ENCODE measurements at places on chromosomes 11 and 22.

- DNase-seq, result peak; percentile 86
Observed at GRCh38 chr22:23128269-23129108, 13.3 kb downstream of the RSPH14 start.

- DNase-seq, result no peak
Observed at GRCh38 chr11:1310772-1311468, 1.5 kb upstream of the TOLLIP start.

- DNase-seq, result no peak
Observed at GRCh38 chr11:35927682-35928081, 16.2 kb upstream of the LDLRAD3 start.

DNA sequence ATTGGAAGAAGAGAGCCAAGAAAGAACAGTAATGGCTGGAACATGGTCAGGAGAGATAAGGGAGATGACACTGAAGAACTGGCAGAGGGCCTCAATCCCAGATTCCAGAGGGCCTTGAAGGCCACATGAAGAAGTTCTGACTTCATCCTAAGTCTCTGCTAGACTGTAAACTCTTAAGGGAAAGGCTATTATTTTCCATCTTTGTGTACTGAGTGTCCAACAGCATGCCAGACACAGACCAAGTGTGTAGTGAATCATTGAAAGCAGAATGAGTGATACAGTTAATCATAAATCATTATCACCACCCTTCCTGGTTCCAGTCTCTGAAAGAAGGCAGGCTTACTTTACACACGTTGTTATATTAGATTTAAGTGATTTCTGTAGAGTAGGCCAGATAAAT lies 185.3 kb upstream of the C11orf87 start:
- DNase-seq, result no peak

DNA sequence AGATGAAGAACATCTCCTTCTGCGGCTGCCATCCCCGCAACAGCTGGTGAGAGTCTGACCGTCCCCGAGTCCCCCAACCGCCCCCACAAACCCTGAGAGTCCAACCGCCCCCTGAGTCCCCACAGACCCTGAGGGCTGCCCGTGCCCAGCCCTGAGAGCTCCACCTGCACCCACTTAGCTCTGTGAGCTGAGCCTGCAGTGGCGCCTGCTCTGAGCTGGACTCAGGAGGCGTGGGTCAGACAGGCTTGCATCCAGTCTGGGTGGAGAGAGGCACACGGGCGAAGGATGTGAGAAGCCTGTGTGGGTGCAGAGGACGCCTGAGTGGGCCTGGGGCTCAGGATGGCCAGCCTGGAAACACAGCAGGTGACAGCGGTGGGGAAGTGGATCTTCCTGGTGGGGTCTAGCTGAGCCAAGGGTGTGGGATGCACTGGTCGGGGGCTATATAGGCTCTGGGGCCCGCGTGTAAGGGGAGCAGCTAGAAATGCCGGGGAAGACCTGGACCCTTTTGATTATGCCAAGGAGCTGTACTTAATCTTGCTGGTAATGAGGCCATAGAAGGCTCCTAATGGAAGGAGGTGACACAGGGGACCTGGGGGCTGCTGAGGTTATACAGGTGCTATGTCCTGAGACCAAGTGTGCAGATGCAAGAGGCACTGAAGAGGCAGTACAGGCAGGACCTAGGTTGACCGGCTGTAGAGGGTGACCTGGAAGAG lies 6.5 kb downstream of the MAPK8IP2 start:
- DNase-seq, result no peak

DNA sequence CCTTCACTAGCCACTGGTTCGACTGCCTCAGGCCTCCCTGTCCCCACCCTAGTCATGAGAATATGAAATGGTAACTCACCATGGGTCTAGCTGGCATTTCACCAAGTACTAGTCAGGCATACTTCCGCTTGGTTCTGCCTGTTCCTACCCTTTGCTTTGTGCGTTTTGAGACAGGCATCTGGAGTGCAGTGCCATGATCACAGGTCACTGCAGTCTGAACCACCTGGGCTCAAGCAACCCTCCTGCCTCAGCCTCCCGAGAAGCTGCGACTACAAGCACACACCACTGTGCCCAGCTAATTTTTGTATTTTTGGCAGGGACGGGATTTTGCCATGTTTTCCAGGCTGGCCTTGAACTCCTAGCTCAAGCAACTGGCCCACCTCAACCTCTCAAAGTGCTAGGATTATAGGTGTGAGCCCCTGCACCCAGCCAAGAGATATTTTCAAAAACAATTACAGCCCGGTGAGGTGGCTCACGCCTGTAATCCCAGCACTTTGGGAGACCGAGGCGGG lies 14.1 kb downstream of the HRAS start:
- no peak for DNase-seq

GRCh38 chr11:71251761-71252268 lies 562 bp downstream of the SHANK2 start:
- DNase-seq, result no peak

GRCh38 chr22:40263191-40263590 lies 83.1 kb upstream of the ADSL start:
- DNase-seq, result no peak

DNA sequence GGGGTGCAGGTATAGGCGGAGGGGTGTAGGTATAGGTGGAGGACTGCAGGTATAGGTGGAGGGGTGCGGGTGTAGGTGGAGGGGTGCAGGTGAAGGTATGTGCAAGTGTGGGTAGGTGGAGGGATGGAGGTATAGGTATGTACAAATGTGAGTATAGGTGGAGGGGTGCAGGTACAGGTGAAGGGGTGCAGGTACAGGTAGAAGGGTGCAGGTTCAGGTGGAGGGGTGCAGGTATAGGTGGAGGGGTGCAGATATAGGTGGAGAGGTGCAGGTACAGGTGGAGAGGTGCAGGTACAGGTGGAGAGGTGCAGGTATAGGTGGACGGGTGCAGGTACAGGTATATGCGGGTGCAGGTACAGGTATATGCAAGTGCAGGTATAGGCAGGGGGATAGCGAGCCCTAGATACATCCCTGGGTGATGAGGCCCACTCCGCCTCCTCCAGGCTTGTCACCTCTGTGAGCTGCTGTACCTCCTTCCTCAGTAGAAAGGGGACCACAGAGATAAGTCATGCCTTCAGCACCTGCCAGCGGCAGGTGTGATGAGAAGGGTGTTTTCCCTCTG lies 17.2 kb downstream of the LINC01488 start:
- DNase-seq, result no peak

DNA sequence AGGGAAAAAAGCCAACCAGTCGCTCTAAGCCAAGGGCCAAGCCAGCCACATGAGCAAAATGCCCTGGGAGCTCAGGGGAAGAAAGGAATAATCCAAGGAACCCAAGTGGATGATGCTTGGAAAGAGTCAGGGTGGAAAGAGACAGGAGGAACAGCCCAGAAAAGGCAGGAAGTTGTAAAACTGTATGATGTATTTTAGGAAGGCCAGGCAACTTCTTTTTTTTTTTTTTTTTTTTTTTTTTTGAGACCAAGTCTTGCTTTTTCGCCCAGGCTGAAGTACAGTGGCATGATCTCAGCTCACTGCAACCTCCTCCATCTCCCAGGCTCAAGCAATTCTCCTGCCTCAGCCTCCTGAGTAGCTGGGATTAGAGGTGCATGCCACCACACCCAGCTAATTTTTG lies 1.6 kb downstream of the LGALS12 start:
- no peak for DNase-seq

DNA sequence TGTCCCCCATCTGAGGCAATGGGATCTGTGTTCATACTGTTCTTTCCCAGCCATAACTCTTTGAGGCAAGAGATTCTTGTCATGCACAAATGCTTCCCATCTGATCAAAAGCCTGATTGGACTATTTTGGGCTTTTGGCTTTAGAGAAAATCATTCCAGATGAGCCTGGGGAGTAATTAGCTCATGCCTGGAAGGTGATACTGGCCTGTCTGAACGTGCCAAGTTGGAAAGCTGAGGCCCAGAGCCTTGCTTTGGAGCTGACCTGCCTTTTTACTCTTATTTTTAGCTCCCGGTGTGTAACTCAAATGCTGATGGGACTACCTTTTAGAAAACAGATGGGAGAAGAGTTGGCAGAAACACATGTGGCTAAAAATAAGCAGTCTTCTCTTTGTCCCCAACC lies 105.0 kb downstream of the DBX1 start:
- no peak for DNase-seq

GRCh38 chr11:85806016-85806415 lies 4.9 kb downstream of the SYTL2 start:
- DNase-seq, result no peak

DNA sequence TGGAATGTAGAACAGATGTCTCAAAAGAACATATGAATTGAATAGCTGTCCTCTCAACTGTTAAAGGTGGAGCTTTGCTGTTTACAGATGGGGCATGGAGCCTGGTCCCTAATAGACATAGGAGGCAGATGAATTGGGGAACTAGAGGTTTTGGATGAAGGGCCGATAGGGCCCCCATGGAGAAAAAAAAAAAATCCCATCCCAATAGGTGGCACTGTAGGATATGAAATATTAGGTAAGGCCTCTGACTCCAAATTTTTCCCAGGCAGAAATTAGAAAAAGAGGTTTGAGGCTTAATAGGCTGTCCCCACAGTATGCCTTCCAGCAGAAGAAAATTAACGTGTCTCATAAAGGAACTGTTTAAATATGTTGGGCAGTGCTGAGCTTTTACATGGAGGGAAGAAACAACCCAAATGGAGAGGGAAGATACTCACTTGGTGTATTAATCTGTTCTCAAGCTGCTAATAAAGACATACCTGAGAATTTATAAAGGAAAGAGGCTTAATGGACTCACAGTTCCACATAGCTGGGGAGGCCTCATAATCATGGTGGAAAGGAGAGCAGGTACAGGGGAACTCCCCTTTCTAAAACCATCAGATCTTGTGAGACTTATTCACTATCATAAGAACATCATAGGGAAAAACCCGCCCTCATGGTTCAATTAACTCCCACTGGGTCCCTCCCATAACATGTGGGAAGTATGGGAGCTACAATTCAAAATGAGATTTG lies 30.1 kb upstream of the TMEM45B start:
- DNase-seq, result no peak

DNA sequence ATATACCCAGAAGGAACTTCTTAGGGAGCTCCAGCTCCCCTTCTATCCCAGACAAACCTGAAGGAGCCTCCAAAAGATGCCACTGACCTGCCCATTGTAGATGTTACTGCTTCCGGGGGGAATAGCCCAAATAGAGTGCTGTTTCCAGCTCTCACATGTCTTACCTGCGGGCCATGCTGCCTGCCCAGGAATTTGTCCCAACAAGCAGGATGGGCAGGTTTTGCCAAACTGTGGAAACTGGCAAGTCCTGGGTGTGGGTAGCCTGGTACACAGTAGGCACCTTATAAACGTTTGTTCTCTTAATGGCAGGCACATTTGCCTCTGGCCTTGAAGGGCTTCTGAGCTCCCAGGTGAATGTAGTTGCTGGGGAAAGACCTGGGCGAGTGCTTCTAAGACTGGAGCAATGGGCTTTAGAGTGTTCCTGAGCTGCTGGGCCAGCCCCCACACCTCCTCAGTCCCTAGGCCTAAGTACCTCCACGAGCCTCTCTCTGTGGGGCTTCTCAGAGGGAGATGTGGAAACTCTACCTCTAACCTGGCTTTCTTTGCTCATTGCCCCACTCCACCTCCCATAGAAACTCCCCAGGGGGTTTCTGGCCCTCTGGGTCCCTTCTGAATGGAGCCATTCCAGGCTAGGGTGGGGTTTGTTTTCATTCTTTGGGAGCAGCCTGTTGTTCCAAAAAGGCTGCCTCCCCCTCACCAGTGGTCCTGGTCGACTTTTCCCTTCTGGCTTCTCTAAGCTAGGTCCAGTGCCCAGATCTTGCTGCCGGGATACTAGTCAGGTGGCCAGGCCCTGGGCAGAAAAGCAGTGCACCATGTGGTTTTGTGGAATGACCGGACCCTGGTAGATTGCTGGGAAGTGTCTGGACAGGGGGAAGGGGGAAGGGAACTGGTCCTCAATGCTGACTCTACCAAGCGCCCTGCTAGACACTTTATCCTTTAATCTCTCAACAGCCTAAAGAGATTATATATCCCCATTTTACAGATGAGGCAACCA lies 37.2 kb downstream of the LIMK2 start:
- peak; percentile 6 for DNase-seq

GRCh38 chr11:28495333-28495732 lies 387.1 kb downstream of the METTL15 start:
- DNase-seq, result no peak

DNA sequence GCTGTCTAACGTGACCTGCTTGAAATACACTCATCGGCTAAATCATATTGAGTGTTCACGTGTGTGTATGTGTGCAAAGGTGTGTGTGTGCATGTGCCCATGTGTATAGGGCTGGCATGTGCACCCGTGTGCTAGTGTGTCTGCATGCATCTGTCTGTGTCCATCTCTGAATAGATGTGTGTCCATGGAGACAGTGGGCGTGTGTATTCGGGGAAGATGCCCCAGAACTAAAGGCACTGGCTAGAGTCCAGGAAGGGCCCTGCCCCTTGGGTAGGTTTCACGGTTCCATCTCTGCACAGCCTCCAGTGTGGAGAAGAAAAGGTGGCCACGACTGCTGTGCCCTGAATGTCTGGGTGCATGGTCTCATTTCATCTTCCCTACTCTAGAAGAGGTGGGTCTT lies 220.3 kb downstream of the MN1 start:
- DNase-seq, result no peak

GRCh38 chr22:43128116-43128515 lies 15.1 kb downstream of the MCAT start:
- DNase-seq, result no peak

DNA sequence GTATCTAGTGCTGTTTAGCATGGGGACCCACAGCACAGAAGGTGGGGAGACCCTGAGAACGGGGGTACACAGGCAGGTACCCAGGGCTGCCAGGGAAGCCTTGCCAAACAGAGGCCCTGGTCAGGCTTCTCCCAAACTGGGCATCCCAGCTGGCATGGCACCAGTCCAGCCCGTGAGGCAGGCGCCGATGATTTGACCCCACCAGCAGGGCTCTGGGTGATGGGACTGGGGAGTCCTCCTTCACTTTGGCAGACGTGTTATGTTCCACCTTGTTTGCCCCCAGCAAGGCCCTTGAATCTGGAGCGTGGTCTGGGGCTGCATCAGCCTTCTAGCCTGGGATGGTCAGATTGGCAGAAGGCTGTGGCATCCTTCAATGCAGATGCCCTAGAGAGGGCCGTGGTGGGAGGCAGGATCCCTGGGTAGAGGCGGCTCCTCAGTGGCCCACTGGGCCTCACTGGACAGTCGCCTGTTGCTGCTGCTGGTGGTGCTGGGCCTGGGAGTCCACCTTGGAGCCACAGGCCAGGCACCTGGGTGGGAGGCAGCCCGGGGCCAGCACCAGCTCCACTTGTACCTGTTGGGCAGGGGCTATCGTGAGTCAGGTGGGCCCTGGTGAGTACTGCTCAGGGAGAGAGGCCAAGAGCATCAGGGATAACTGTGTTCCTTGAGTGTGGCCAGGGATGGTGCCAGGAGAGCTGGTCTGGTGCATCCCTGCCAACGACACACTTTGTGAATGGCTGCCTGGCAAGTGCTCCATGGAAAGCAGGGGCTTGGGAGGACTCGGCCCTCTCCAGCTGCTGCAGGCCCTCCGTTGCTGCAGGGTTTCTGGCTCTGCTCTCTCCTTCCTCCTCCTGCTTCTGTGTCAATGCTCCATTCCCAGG lies 3.3 kb downstream of the ADORA2A start:
- no peak for DNase-seq

DNA sequence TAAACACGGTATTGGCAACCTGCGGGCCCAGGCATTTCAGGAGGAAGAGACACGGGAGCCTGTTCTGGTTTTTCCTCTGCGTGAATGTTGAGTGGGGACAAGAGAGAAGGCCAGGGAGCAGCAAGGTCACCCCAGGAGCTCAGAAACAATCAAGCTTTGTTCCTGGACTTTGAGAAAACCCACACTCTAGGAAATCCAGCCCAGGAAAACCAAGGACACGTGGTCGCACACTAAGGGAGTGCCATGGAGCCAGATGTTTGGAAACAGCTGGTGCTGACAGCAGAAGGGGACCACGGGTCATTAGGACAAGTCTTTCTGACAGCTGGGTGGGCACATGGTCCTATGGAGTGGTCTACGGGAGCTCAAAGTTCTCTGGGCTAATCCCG lies 44.1 kb downstream of the MYH9 start:
- DNase-seq, result no peak
